Activated CD4-positive, alpha-beta T cell treated with anti-CD3 and anti-CD28 coated beads, Interleukin-2, Interleukin-6, amounts not matched to agents 100 ng/mL and 50 ng/mL, durations not matched to agents 16 hours and 8 hours (primary cell): ENCODE measurements at places on chromosomes 6 and 20.
A peak's percentile ranks its signal among the peaks of the same experiment; 100 is the strongest.

GRCh38 chr20:57868310-57868709 is 158.5 kb upstream of the PMEPA1 start:
- no peak for DNase-seq

- DNase-seq: no peak
Observed at GRCh38 chr6:4914420-4915159, 89.2 kb downstream of the RPP40 start.

- no peak for DNase-seq
Observed at GRCh38 chr6:125810445-125810844, 19.7 kb downstream of the NCOA7 start.

DNA sequence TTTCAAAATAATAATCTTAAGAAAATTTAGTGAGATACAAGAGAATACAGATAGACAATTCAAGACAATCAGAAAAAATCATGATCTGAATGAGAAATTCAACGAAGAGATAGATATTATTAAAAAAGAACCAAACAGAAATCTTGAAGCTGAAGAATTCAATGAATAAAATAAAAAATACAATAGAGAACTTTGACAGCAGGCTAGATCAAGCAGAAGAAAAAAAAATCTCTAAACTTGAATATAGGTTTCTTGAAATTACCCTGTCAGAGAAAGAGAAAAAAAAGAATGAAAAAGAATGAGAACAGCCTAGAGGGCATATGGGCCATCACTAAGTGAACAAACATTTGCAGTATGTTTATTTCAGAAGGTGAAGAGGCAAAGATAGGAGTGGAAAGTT is 39.0 kb downstream of the IL22RA2 start:
- no peak for DNase-seq

GRCh38 chr6:55566036-55566710 is 12.8 kb downstream of the HMGCLL1 start:
- DNase-seq: no peak

GRCh38 chr6:122733259-122733658 is 46.3 kb upstream of the FABP7 start:
- DNase-seq: no peak

GRCh38 chr6:100220543-100220942 is 226.5 kb upstream of the MCHR2 start:
- no peak for DNase-seq

GRCh38 chr20:15692570-15692969 is 880.7 kb downstream of the KIF16B start:
- DNase-seq: no peak

DNA sequence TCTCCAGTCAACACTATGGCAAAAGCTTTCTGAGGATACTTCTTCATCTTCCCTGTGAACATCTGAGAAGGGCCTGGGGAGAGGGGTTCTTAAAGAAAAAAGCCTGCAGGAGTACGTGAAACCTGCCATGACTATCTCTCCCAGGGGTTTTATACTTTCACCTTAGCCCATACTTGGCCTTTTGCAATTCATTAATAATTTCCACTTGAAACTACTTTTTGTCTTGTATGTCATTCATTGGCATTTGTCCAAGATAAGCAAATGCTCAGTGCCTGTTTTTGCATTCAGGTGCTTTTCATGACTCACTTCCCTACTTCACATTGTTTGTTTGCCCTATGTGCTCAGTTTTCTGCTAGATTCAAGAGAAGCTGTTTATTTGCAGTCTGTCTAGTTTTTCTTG is 580.3 kb upstream of the GJE1 start:
- DNase-seq: no peak

DNA sequence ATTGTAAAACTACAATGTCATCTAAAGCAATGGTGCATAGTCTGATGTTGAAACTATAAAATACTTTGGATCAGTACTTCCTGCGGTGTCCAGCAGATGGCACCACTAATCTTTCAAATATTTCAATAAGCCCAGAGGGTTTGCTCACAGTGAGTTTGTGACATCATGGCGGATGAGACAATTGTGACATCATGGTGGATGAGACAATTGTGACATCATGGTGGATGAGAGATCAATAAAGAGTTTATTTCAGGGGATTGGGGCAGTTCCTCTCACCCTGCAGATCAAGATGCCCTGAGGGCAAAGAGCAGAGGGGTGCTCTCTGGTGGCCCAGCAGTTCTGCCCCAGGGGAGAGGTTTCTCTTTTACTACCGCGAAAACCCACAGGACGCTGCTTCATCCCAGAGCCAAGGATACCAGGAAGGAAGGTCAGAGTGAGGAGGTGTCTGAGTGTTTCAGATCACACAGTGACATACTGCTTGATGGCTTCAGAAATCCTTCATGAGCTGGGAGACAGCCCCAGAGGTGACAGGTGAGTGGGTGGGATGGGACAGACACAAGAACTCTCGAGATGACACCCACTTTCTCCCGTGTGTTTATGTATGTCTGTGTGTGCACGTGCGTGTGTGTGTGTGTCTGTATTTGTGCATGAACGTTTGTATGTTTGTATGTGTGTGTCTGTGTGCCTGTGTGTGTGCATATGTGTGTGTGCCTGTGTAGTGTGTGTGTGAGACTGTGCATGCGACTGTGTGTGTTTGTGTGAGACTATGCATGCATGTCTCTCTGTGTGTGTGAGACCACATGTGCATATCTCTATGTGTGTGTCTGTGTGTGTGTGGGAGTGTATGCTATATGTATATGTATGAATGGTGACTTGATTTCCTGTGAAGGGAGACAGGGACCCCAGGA is 7.3 kb upstream of the ULBP2 start:
- DNase-seq: peak; percentile 75

- peak; percentile 33 for DNase-seq
Observed at GRCh38 chr6:20092071-20092566, 120.2 kb downstream of the MBOAT1 start.

DNA sequence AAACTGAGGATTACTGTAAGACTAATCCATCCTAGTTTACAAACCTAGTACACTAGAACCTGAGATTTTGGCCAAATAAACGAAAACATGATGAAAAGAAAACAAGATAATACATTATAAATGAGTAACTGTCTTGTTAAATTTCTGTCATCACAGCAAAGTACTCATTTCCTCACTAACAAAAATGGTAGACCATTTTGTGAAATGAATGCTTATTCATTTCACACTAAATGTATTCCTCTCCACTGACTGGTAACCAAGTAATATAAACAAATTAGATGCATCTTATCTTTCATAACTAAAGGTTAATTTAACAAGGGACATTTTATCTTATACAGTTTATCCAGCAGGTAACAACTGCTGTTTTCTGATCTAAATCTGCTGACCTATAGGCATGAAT is 143.7 kb downstream of the REV3L start:
- peak; percentile 40 for DNase-seq

DNA sequence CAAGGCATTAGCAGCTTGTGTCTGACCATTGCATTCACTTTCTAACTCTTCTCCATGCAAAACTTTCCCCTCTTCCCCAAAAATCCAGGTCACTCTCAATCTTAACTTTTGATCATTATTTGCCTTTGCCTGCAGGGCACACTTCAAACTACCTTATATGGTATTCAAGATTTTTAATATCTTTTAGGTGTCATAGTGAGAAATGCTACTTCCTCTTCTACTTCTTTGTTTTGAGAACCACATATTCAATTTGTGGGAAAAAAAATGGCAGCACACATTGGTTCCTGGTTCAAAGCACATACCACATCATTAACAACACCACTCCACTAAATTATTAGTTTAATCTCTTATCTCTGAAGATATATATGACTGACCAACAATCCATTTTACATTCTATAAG is 1267.0 kb upstream of the CITED2 start:
- DNase-seq: no peak

DNA sequence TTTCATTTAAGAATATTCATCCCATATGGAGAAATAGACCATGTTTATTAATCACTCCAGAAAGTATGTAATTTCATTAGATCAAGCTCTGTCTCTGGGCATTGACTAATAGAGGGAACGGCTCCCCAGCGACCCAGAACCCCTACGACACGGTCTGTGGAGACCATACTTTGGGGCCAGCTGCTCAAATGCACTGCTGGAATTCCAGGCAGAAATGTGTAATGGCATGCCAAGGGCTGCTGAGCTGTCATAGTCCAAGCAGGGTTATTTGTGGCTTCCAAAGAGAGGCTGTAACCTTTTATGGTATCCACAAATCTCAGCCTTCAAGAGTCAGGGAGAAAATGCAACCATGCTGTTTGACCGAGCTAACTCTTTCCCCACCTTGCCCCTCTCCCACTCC is 755.8 kb downstream of the DHX35 start:
- no peak for DNase-seq

DNA sequence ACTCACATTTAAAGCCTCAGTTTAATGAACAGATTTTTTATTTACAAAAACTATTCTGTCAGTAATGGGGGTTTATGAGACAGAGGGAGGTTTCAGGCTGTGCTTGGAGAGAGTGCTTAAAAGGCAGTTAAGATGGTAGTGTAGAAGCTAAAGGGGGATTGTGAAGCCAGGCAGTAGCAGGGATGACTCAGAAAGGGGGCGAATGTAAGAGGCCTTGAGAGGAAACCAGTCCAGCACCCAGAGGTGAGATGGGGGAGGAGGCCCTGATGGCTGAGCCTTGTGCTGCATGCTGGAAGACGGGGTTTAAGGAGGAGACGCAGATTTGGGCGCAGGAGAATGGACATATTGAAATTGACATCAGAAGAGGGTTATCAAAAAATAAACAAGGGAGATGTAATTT is 6.6 kb upstream of the SERPINB9 start:
- DNase-seq: no peak

DNA sequence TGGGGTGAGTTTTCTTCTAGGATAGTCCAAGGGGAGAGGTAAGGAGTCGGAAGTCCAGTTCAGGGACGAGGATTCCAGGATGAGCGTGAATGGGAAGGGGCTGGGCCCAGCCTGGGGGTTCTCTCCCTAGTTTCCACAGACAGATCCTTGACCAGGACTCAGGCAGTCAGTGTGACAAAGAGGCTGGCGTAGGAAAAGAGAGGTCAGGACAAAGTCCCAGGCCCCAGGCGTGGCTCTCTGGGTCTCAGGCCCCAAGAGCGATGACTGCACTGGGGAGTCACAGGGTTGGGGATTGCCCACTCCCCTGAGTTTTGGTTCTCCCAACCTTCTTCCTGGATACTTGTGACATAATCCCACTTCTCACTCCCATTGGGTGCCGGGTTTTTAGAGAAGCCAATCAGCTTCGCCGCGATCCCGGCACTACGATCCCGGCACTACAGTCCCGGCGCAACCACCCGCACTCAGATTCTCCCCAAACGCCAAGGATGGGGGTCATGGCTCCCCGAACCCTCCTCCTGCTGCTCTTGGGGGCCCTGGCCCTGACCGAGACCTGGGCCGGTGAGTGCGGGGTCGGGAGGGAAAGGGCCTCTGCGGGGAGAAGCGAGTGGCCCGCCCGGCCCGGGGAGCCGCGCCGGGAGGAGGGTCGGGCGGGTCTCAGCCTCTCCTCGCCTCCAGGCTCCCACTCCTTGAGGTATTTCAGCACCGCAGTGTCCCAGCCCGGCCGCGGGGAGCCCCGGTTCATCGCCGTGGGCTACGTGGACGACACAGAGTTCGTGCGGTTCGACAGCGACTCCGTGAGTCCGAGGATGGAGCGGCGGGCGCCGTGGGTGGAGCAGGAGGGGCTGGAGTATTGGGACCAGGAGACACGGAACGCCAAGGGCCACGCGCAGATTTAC is 46.2 kb upstream of the TRIM26 start:
- DNase-seq: peak; percentile 43

- no peak for DNase-seq
Observed at GRCh38 chr6:48178700-48179099, 67.7 kb upstream of the PTCHD4 start.

GRCh38 chr6:37982317-37982716 is 162.8 kb downstream of the ZFAND3 start:
- DNase-seq: no peak

- DNase-seq: no peak
Observed at GRCh38 chr6:16440636-16441212, 202.3 kb downstream of the GMPR start.

- DNase-seq: no peak
Observed at GRCh38 chr6:42400886-42401612, 50.7 kb downstream of the TRERF1 start.

DNA sequence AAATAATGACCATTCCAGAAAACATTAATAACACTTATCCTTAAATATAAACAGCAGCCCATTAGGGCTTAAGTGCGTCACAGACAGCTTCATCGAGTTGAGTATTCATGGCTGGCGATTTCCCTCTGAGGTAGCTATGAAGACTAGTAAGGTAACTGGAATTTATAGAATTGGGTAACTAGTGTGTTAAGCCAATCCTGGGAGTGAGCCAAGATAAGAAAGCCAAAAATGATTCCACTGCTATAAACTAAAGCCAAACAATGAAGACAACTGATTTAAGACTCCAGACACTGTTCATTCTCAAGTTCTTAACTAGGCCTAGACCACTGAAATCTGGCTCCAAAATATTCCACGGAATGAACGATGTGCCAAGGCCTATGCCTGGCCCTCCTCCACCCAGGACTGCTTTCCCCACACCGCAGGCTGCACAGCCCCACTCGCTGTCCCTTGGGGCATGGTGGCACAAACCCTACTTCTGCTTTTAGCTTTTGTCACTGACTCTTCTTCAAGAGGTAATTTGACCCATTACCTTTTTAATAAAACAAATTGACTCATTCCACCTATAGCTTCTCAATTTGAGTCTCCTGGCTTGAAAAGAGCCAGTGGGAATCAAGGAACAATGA is 66.0 kb downstream of the BLOC1S5 start:
- no peak for DNase-seq

GRCh38 chr6:10403385-10404106 is 11.3 kb downstream of the TFAP2A start:
- no peak for DNase-seq

DNA sequence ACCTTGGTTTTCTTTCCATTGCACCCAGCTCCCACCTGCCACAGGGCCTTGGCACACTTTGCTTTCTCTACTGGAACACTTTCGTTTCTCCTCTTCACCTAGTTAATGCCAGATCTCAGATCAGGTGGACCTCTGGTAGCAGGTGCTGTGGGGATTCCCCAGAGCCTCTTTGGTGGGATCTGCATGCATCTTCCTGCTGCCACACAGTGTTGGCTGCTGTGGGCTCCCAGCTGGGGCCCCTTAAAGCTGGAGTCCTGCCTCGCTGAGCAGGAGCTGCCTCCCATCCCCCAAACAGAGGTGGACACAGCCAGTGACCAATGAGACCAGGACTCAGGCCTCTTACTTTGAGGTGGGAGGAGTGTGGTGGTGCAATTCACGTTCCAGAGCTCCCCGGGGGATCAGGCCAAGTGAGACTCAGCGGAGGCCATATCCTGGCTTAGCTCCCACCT is 28.4 kb downstream of the CEBPB start:
- no peak for DNase-seq

- peak; percentile 14 for DNase-seq
Observed at GRCh38 chr6:53579338-53579737, 34.4 kb upstream of the GCLC start.

- DNase-seq: no peak
Observed at GRCh38 chr20:5835321-5835821, 85.2 kb downstream of the SHLD1 start.

DNA sequence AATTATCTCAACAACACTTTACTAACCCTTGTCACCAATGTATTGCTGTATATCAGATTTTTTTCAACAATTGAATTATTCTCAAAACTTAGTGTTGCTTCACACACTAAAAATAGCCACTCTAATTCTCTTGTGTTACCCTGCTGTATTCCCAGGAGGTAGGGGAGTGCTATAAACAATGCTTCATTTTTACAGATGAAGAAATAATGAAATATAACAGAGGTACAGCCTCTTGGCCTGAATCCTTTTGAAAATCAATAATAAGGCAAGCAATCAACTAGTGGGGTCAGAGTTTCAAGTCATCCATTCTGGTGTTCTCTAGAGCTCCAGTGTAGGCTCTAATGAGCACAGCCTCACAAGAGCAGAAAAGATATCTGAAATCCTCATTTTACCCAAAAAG is 10.9 kb downstream of the HIVEP2 start:
- DNase-seq: no peak

GRCh38 chr6:6723361-6723760 is 134.8 kb downstream of the LY86 start:
- no peak for DNase-seq
